ENCODE measurements at places on chromosomes 6 and 20.
A peak's percentile ranks its signal among the peaks of the same experiment; 100 is the strongest.

DNA sequence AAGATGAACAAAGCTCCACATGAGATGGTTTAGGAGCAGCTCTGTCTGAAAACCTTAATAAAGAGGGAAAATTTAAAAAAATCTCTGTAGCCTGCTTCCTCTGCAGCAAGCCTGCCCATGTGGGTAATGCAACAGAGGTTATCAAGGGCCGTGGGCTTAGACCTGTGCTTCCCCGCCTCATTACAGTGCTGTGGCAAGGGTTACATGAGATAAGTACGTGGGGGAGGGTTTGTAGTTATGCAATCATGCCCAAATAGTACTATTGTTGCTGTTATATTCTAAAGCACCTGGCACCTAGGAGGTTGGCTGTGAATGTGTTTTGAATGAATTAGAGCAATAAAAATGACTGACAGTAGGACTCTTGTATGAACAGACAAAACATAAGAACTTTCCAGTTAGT, 68.3 kb downstream of the PKHD1 start:
- DNase-seq, result no peak

- DNase-seq, result no peak
Measured at GRCh38 chr6:108341372-108341771, 46.5 kb downstream of the AFG1L start.

DNA sequence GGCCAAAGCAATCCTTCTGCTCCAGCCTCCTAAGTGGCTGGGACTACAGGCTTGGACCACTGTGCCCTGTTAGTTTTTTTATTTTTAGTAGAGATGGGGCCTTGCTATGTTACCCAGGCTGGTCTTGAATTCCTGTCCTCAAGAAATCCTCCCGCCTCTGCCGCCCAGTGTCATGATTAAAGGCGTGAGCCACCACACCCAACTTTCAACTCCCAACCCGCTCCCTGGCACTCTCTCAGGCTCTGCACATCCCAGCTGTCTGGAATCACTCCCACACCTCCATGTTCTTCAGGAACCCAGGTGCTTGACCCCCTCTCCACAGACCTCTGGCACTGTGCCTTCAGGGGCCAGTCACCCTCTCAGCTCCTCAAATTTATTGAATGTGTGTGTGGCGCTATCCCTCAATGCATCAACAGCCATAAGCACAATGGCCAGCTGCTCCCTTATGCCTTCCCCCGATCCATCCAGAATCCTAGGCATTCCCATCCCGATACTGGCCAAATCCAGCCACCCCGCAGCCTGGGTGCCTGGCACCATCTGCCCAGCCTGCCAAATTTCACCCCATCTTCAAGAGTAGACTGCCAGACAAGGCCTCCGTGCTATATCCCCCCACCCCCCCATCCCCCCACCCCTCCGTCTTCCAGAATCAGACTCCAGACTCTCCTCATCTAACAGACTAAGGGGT, 647 bp upstream of the POU5F1 start:
- DNase-seq, result no peak

GRCh38 chr6:7993952-7994351, 70.2 kb downstream of the BLOC1S5 start:
- no peak for DNase-seq

GRCh38 chr20:33922224-33922623, 71.5 kb upstream of the RALY start:
- no peak for DNase-seq

DNA sequence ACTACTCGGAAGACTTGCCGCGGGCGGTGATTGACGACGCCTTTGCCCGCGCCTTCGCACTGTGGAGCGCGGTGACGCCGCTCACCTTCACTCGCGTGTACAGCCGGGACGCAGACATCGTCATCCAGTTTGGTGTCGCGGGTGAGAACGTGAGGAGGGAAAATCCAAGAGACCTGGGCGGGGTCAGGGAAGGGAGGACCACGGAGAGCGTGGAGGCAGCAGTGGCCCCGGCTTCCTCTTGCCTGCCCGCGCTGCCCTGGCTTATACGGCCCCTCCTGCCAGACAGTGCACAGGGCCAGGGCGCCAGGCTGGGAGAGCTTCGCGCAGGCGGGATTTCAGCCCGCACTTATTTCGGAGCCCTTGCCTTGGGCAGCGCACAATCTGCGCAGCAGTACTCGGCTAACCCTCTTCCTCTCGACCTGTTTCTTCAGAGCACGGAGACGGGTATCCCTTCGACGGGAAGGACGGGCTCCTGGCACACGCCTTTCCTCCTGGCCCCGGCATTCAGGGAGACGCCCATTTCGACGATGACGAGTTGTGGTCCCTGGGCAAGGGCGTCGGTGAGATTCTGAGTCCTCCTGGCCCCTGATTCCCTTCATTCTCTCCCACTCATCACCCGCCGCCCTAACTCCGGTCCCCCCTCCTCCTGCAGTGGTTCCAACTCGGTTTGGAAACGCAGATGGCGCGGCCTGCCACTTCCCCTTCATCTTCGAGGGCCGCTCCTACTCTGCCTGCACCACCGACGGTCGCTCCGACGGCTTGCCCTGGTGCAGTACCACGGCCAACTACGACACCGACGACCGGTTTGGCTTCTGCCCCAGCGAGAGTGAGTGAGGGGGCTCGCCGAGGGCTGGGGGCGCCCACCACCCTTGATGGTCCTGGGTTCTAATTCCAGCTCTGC, 2.0 kb downstream of the MMP9 start:
- no peak for DNase-seq

- DNase-seq, result no peak
Measured at GRCh38 chr6:83921315-83921714, 61.8 kb downstream of the CYB5R4 start.

DNA sequence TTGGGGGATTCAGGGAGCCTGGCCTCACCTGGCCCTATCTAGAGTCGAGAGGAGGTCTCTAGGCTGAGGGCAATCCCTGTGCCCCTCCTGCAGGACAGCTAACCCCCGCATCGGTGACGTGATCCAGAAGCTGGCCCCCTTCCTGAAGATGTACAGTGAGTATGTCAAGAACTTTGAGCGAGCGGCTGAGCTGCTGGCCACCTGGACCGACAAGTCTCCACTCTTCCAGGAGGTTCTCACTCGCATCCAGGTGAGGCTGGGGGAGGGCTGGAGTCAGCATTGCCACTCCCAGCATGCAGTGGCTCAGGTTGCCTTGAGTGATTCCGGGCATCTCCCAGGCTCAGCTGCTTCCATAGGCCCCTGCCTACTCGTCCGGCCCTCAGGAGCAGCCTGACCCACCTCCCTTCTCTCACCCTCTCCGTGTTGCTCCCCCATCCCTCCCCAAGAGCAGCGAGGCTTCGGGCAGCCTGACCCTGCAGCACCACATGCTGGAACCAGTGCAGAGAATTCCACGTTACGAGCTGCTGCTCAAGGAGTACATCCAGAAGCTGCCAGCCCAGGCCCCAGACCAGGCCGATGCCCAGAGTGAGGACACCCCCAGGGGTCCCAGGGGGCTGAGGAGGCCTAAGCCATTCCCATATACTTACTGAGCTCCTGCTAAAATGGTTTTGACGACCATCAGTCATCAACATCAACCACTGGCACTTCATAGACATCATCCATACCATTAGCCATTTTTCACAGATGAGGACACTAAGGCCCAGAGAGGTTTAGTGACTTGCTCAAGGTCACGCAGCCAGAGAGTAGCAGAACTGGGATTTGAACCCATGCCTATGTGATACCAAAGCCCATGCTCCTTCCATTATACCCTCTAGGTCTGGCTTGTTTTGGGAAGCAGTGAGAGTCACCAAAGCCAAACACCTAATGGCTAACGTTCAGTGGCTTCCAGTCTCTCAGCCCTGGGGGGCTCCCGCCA, 8.3 kb downstream of the FGD2 start:
- DNase-seq, result no peak

GRCh38 chr6:170038708-170039107, 252.2 kb downstream of the DLL1 start:
- no peak for DNase-seq

DNA sequence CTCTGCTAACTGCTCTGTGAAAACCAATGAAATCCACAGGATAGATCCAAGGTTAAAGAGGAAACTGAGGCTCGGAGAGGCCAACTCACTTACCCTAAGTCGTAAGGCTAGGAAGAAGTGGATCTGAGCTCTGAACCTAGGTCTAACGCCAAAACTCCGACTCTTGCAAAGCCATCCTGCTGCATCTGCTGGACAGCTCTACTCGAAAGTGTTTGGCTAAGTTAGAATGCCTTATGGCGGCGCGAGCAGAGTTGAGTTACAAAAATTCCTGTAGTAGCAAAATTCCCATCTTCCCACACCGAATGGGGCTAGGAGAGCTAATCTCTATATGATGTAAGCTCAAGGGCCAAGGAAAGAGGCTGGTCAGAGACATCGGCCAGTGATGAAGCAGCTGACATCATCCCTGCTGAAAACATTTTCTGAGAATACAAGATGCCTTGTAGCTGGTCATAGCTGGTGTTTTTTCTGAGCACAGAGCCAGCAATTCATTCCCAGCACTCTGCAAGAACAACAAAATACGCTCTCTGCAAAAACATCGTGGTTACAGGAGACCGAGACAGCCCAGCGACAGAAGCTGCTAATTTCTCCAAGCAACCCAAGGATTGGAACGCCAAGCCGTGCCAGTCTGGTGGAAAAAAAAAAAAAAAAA, 1.8 kb downstream of the SPATA2 start:
- DNase-seq, result peak; percentile 77

All from putamen (tissue), 1 donor.